ENCODE measurements at places on chromosomes 12 and 14.

DNA sequence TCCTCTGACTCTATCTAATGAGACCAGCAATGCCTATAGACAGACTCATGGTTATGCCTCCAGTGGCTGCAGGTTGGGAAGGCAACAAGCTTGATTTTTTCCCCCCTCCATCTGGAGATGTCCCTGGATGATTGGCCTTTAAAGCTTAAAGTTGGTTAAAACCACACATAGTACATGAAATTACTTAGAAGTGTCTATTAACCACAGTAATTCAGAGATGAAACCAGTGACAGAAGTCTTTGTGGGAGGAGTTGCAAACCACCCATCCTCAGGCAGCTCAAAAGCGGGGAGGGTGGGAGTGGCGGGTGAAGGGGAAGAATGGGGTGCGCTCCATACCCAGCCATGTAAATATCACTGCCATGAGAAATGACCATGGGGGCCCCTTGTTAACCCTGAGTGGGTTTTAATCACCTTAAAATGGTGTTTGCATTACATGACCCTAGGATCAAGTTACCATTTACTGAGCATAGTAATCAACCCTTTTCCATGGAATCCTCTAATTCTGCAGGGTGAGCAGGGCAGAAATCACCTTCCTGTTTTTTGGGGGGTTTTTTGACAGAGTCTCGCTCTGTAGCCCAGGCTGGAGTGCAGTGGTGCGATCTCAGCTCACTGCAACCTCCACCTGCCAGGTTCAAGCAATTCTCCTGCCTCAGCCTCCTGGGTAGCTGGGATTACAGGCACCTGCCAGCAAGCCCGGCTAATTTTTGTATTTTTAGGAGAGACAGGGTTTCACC is 133.5 kb downstream of the FOXN3 start:
- peaks cover 9% of the 10 kb centered on the region for H3K4me1 ChIP-seq
- no peak for DNase-seq
- peaks cover 18% of the 10 kb centered on the region for H3K36me3 ChIP-seq
- H3K4me3 ChIP-seq = no peak overlapping the region

GRCh38 chr12:24880732-24881131 is 68.2 kb downstream of the BCAT1 start:
- no peaks in the 10 kb centered on the region for H3K4me1 ChIP-seq
- H3K36me3 ChIP-seq = no peaks in the 10 kb centered on the region
- no peak overlapping the region for H3K4me3 ChIP-seq
- no peak for DNase-seq
- no peak overlapping the region for H3K27ac ChIP-seq

DNA sequence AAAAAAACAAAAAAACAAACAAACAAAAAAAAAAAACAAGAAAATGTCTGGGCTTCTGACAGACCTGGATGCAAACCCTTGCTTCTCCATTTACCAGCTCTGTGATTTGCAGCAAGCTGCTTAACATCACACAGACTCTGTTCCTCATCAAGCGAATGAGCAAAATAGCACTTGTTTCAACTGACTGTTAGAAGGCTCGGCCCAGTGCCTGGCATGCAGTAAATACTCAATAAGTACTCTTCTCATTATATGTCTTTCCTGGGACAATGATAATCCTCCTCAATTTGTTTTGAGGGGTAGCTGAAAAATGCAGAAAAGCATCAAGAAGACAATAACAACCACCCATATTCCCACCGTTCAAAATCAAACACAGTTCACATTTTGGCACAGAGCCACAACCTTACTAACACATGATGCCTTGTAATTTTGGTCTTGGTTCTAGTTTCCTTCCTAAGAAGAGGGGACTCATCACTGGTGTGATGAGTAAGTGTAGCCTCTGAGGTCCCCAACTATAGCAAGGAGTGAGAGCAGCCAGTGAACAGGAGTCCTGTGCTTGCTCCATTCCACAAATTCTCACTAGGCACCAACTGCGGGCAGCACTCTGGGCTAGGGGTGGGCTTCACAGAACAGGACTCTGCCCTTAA is 60.4 kb downstream of the TTC7B start:
- H3K27me3 ChIP-seq = no peaks in the 10 kb centered on the region
- H3K4me1 ChIP-seq = peaks cover 16% of the 10 kb centered on the region
- H3K4me3 ChIP-seq = no peak overlapping the region
- H3K27ac ChIP-seq = no peak overlapping the region
- DNase-seq = no peak

- H3K4me3 ChIP-seq = no peak overlapping the region
- no peak for DNase-seq
- H3K27ac ChIP-seq = no peak overlapping the region
- H3K27me3 ChIP-seq = peaks cover 2% of the 10 kb centered on the region
Observed at GRCh38 chr14:22623047-22623446, 21.1 kb downstream of the OR6J1 start.

DNA sequence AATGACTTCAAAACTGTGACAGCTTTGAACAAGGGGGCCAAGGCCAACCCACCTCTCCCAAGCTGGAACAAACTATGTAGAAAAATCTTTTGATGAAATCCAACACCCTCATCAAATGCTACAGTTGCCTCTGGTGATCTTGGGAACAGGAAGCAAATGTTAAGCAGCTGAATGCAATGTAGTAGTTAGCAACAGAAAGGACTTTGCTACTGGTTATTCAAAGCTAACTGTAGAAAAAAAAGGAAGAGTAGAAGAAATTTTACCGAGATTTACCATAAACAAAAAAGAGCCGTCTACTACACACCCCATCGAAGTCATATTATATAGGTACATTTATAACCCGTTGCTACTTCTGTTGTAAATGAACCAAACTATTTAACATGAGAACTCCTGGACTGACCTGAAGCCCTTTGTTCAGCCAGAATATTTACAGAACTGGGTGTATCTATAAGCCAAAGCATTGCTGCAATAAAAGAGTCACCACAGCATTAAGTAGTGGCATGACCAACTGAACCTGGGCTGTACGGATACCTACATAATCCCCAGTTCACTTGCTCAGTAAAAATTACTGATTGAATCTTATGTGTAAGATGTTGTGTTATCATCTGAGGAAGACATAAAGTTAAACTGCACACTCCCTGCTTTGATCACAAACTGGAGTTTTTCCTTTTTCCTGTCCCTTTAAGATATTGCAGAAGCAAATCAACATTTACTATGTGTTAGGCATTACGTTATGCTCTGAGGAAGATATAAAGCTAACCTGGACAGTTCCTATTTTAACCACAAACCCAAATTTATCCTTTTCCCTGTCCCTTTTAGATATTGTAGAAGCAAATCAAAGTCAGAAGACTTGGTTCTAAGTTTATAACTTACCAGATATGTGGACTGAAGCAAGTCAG is 25.1 kb downstream of the SYNJ2BP start:
- no peaks in the 10 kb centered on the region for H3K27me3 ChIP-seq
- DNase-seq = no peak
- peaks cover 29% of the 10 kb centered on the region for H3K36me3 ChIP-seq
- H3K4me1 ChIP-seq = peaks cover 4% of the 10 kb centered on the region
- H3K4me3 ChIP-seq = no peak overlapping the region

GRCh38 chr12:130031571-130032189 is 127.9 kb upstream of the TMEM132D start:
- no peaks in the 10 kb centered on the region for H3K4me1 ChIP-seq
- H3K4me3 ChIP-seq = no peak overlapping the region
- H3K27ac ChIP-seq = no peak overlapping the region
- DNase-seq = peak; percentile 48
- no peaks in the 10 kb centered on the region for H3K36me3 ChIP-seq
- no peaks in the 10 kb centered on the region for H3K27me3 ChIP-seq

- no peak overlapping the region for H3K27ac ChIP-seq
- H3K4me1 ChIP-seq = no peaks in the 10 kb centered on the region
- no peaks in the 10 kb centered on the region for H3K27me3 ChIP-seq
- H3K4me3 ChIP-seq = no peak overlapping the region
- H3K36me3 ChIP-seq = no peaks in the 10 kb centered on the region
- DNase-seq = no peak
Observed at GRCh38 chr14:39946807-39947206, 514.6 kb upstream of the FBXO33 start.

DNA sequence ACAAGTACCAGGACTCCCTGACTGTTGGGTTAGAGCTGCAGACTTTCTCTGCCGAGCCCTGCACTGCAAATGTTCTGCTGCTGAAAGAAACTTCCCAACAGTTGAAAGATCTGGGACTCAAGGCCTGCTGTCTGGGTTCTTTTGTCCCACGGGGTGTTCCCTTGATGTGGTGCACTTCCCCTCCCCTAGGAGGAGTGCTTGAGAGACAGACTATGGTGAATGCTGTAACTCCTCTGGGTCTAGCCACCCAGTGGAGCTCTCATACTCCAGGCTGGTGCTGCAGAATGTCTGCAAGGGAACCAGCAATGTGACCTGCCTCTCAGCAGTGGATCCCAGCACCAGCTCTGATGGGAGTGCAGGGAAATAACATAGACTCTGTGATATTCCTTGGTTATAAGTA is 129.2 kb upstream of the SLCO1B1 start:
- no peaks in the 10 kb centered on the region for H3K27me3 ChIP-seq
- no peak overlapping the region for H3K27ac ChIP-seq
- no peak overlapping the region for H3K4me3 ChIP-seq
- H3K36me3 ChIP-seq = no peaks in the 10 kb centered on the region
- no peak for DNase-seq
- no peaks in the 10 kb centered on the region for H3K4me1 ChIP-seq

GRCh38 chr12:123726244-123726643 is 14.1 kb downstream of the ATP6V0A2 start:
- peaks cover 2% of the 10 kb centered on the region for H3K4me1 ChIP-seq
- H3K27ac ChIP-seq = no peak overlapping the region
- no peaks in the 10 kb centered on the region for H3K27me3 ChIP-seq

DNA sequence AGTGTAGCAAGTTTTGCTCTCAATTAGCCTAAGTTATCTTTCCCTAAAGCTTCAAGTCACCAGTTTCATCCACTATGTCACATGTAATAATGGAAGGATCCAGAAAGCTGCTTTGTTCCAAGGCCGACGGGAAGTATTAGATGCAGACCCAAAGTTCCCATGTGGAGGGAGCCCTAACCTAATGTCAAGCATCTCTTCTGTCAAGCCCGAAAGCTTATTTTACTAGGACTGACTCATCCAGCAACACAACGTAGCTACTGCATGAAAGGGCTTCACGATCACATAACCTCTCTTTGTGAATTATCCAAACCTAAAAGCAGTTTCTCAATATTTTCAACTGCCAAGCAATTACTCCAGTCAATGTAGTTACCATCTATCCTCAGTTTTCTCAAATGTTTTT is 133.4 kb downstream of the SLC6A15 start:
- H3K4me1 ChIP-seq = no peaks in the 10 kb centered on the region
- DNase-seq = no peak
- H3K4me3 ChIP-seq = no peak overlapping the region
- H3K36me3 ChIP-seq = no peaks in the 10 kb centered on the region
- no peaks in the 10 kb centered on the region for H3K27me3 ChIP-seq

- no peaks in the 10 kb centered on the region for H3K27me3 ChIP-seq
- H3K4me3 ChIP-seq = no peak overlapping the region
- H3K4me1 ChIP-seq = no peaks in the 10 kb centered on the region
Observed at GRCh38 chr12:82325540-82326336, 32.4 kb downstream of the CCDC59 start.

DNA sequence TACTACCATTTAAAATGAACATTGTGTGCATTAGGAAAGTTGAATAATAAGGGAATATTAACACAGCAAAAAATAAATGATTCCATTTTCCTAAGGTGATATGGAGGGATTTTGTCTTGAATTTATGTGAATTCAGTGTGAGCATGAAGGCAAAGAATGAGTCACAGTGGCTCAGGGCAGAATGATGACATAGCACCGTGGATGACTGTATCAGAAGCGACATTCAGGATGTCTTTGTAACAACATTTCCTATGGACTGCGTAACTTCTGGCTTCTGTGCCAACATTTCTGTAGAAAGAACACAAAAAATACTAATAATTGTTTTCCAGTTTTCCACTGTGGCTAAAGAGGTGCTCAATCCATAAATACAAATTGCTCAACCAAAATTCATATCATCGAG is 54.6 kb downstream of the TTC8 start:
- no peak overlapping the region for H3K4me3 ChIP-seq
- no peaks in the 10 kb centered on the region for H3K4me1 ChIP-seq
- H3K27me3 ChIP-seq = no peaks in the 10 kb centered on the region
- H3K27ac ChIP-seq = no peak overlapping the region
- H3K36me3 ChIP-seq = peaks cover 22% of the 10 kb centered on the region
- no peak for DNase-seq

DNA sequence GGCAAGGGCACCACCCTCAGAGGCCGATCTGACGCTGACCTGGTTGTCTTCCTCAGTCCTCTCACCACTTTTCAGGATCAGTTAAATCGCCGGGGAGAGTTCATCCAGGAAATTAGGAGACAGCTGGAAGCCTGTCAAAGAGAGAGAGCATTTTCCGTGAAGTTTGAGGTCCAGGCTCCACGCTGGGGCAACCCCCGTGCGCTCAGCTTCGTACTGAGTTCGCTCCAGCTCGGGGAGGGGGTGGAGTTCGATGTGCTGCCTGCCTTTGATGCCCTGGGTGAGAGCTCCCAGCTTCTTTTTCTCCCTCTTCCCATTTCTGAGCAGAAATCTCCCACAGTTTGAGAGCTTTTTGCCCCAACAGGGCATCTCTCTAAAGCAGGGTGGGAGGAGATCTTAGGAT is 1.8 kb downstream of the OAS1 start:
- DNase-seq = no peak
- no peaks in the 10 kb centered on the region for H3K27me3 ChIP-seq
- H3K27ac ChIP-seq = peak overlapping the region; percentile 90
- peak overlapping the region; percentile 89 for H3K4me3 ChIP-seq
- H3K4me1 ChIP-seq = peaks cover 59% of the 10 kb centered on the region

DNA sequence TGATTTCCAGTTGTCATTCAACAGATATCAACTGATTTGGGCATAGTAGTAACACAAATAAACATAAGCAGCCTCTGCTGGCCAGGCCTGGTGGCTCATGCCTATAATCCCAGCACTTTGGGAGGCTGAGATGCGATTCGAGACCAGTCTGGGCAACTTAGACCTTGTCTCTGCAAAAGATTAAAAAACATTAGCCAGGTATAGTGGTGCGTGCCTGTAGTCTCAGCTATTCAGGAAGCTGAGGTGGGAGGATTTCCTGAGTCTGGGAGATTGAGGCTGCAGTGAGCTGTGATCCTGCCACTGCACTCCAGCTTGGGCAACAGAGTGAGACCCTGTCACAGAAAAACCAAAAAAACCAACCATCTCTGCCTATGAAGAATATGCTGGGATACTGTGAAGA is 7.1 kb downstream of the METAP2 start:
- H3K27me3 ChIP-seq = no peaks in the 10 kb centered on the region
- DNase-seq = no peak
- peak overlapping the region; percentile 22 for H3K27ac ChIP-seq
- peaks cover 13% of the 10 kb centered on the region for H3K36me3 ChIP-seq
- H3K4me3 ChIP-seq = no peak overlapping the region

DNA sequence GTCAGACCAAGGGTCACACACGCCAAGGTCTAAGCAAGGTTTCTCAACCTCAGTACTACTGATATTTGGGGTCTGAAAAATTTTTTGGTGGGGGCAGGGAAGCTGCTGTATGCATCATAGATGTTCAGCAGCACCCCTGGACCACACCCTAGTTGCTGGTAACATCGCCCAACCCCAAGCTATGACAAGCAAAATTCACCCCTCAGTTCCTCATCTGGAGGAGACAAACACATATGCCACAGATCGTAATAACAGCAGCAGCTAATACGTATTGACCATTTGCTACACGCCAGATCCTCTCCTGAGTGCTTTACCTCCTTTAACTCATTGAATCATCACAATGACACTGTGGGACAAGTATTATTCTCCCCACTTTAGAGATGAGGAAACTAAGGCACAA is 46.4 kb downstream of the ACTN1 start:
- DNase-seq = no peak
- H3K27me3 ChIP-seq = peaks cover 18% of the 10 kb centered on the region
- no peaks in the 10 kb centered on the region for H3K4me1 ChIP-seq
- H3K4me3 ChIP-seq = no peak overlapping the region
- no peak overlapping the region for H3K27ac ChIP-seq

Measured in memory B cell (primary cell).